AG04450 (cell line): ENCODE measurements at places on chromosomes 6 and 20.
A peak's percentile ranks its signal among the peaks of the same experiment; 100 is the strongest.

DNA sequence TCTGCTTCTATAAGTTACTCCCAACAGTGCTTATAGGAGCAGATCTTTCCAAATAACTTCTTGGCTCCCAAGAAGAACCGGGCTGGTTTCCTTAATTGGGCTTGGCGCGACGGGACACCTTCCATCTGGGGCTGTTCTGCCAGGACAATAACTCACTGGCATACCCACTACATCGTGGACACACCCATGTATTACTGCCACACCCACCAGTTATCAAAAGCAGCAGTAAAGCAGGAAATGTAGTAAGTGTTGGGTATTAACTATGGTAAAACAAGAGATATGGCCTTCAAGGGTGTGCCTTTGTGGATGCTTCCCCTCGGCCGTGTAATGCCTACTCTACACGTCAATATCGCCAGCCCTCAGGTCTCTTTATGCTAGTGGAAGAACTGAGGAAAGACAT, 24.7 kb downstream of the CNKSR3 start:
- no peak for DNase-seq

DNA sequence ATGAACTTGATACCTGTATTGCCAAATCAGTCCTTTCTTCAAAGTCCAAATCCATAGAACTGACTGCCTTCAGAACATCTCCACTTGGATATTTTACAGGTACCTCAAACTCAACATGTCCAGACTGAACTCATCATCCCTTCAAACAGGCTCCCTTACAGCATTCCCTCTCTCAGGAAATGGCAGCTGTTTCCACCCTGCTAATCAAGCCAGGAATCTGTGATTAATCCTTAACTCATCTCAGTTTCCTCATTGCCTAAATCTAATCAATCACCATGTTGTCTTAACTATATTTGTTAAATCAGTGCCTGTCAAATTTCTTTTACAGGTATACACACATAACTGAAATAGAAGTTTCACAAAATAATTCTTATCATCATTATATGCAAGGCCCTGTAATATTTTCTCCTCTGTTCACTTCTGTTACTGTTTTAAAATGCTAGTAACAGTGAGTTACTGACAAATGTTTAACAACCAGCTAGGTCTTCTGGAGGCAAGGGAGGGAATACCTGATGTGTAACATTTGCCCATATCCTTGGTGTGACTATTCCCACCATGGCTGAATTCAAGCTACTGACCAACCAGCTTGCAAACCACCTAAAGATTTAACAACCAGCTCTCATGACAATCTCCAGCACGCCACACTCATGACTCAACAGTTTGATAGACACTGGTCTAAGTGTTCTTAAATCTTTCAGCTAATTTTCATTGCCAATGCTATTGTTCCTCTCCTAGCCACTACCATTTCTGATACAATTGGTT, 124.9 kb downstream of the ADAT2 start:
- DNase-seq: no peak

DNA sequence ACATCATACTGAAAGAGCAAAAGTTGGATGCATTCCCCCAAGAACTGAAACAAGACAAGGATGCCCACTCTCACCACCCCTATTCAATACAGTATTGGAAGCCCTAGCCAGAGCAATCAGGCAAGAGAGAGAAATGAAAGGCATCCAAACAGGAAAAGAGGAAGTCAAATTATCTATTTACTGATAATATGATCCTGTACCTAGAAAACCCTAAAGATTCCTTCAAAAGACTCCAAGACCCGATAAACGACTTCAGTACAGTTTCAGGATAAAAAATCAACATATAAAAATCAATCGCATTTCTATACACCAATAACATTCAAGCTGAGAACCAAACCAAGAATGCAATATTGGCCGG, 14.5 kb downstream of the CDK19 start:
- DNase-seq: no peak

- DNase-seq: no peak
Observed at GRCh38 chr6:44133981-44134711, 6.8 kb downstream of the TMEM63B start.

GRCh38 chr20:54172856-54173652, 732 bp downstream of the CYP24A1 start:
- DNase-seq: no peak

DNA sequence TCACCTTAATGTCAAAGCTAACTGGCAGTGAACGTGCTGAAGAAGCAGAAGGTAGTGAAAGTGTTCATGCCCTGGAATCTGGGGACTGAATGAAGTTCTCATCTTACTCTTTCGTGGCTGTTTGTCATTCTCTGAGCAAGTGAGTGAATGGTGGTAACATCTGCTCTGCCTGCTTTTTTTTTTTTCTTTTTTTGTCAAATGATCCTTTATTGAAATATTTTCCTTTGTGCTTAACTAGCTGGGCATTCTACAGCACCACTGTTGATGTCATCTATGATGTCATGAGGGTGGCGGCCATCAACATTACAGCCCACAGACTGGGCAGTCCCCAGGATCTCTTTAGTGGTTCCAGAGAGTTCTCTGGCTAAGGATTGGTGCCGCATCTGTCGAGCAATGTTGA, 65.2 kb downstream of the RIN2 start:
- no peak for DNase-seq

DNA sequence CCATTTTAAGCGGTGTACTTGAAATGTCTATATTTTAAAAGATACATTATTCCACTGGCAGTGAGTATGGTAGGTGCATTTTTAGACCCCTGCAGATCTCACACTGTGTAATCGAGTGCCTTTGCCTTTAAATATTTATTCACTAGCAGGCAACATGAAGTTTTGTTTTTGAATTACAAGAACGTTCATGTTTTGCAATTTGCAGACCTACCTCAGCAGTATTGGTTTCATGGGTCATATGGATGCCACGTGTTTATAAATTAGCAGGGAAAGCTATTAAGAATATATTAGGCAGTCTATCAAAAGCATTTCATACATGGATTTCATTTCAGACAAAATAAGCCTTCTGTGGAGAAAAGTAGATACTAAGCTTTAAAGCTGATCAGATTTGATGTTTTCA, 7.2 kb downstream of the MAP3K4 start:
- no peak for DNase-seq

DNA sequence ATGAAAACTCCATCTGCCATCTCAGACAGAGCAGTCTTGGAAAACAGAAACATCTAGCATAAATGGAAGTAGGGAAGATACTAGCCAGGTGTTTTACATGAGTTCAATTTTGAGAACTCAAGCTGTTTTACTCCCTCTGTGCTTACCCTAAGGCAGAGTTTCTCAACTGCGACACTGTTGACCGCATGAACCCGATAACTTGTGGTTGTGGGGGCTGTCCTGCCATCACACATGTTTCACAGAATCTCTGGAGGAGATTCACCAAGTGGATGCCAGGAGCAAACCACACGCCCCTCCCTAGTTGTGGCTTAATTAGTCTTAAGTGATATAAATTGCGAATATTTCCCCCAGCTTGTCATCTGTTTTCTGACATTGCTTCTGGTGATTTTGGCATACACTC, 2.3 kb upstream of the SERPINB6 start:
- no peak for DNase-seq

DNA sequence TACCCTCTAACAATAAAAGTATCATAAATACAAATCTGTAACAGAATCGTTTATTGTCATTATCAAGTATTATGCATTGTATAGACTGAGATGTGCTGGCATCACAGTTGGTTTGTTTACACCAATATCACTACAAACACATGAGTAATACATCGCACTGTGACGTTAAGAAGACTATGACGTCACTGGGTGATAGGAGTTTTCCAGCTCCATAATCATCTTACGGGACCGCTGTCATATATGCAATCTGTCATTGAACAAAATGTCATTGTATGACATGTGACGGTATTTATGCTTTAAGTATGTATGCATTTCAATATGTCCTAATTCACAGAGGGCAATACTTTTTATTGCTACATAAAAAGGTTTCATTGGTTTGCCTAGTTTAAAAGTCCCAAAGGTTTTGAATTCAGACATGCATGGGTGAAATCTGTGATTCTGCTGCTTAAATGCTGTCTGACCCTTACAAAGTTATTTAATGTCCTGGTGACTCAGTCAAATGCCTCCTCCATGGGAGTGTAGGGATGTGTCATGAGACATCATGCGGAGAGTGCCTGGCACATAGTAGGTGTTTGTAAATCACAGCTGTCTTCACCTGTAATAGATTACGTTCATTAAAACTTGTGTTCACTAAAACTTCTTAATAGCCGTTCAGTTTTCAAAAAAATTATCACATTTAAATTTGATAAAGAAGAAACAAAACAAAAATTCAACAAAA, 160.7 kb upstream of the PDE10A start:
- DNase-seq: no peak

- DNase-seq: no peak
Observed at GRCh38 chr6:151294561-151295101, 54.9 kb downstream of the AKAP12 start.

- peak; percentile 7 for DNase-seq
Observed at GRCh38 chr6:142566628-142567396, 265.0 kb downstream of the ADGRG6 start.

GRCh38 chr20:22180244-22180643, 404.1 kb downstream of the FOXA2 start:
- no peak for DNase-seq

- DNase-seq: no peak
Observed at GRCh38 chr20:35421322-35421721, 9.5 kb upstream of the UQCC1 start.

DNA sequence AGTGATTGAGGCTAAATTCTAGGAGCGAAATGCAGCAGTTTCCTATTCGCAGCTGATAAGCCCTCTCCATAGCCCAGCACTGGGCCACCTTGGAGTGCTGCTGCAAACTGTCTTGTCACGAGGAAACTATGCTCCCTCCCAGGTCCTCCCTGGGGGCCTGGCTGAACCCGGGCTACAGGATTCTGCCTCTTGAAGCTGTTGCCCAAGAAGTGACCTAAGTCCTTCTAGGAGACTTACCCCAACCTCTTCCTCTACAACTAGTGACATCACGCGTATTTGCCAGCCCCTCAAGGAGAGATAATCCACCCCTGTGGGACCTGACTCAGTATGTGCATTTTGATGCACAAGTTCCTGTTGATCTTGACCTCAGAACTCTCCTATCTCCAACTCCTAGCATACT, 26.5 kb upstream of the ZFAND3 start:
- no peak for DNase-seq

- no peak for DNase-seq
Observed at GRCh38 chr6:115766745-115767462, 293.8 kb downstream of the FRK start.

GRCh38 chr6:26053992-26054780, 33.0 kb upstream of the HFE start:
- no peak for DNase-seq

- no peak for DNase-seq
Observed at GRCh38 chr6:73943930-73944652, 248.1 kb downstream of the CD109 start.

DNA sequence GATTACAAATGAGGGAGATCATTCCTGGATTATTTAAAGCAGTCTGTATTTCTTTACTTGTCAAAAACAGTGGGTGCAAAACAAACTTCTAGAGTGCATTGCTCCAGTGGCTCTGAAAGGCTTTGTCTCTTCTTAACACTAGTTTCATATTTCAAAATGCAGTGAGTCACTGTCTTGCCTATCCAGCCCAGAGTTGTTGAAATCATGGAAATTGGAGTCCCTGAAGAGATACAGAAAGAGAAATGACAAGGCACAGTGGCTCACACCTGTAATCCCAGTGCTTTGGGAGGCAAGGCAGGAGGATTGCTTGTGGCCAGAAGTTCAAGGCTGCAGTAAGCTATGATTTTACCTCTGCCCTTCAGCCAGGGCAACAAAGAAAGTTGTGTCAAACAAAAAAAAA, 11.3 kb downstream of the SLC2A12 start:
- no peak for DNase-seq

GRCh38 chr6:49888742-49889431, 22.6 kb upstream of the CRISP1 start:
- DNase-seq: no peak

DNA sequence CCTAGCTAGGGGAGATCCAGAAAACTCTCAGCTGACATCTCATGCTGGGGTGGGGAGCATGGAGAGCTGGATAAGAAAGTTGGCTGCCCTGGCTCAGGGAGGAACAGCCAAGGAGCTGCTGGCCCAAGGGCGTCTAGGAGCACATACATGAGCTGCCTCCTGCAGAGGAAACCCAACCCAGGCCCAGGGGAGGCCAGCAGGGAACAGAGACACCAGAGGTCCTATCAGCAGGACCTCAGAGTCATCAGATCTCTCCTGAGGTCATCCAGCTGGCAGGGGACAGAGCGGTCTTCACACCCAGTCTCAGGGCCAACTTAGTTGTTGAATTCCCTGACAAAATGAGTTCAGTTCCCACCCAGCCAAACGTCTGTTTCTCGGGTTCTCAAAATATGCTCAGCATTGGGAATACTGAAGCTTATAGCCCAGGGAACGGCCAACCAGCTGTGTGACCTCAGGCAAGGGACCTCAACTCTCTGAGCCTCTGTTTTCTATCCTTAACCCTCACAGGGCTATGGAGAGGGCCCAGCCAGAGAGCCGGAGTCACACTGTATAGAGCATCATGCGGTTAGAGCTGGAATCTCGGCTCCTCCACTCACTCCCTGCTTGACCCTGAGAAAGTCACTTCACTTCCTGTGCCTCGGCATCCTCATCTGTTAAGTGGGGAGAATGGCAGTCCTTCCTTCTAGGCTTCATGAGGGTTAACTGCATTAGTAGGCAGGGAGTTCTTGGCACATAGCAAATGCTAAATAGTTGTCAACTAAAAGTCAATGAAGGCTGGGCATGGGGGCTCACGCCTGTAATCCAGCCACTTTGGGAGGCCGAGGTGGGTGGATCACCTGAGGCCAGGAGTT, 13.8 kb downstream of the ADA start:
- DNase-seq: no peak

- no peak for DNase-seq
Observed at GRCh38 chr20:4876731-4877130, 124.6 kb downstream of the SLC23A2 start.

DNA sequence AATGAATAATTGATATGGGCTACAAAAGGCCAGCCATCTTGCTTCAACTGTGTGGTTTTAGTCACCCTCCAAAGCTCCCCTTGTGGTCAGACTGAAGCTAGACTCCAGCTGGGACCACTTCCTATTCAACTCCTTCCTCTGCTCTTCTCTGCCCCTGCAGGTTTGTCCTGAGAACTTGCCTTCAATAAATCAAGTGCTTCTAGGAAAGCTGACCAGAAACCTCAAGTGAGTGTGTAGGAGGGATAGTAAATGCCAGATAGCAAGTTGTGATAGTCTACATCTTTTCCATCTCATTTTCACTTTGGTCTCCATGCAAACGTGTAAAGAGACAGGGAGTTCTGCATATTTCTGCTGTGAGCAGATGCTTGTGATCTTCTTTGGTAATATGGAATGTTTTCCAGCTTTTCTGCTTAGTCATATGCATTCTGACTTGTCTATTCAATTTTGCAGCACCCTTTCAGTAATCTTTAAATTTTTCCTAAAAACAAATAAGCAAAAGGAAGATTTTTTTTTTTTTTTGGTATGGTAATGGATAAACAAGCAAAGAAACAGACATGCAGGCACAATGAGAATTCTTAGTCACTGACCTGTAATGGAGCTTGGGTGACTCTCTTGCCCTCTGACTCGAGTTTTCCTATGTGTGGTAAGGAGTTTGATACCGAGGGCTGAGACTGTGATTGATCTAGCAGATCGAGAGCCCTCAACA, 201.3 kb upstream of the BTBD3 start:
- peak; percentile 71 for DNase-seq

- no peak for DNase-seq
Observed at GRCh38 chr6:163285691-163286090, 128.8 kb upstream of the QKI start.
